Esophagus muscularis mucosa (tissue), 4 donors: ENCODE measurements at places on chromosomes 5 and 9. TPM values are rescaled to one million over a fixed set of nuclear protein-coding genes. Genes with fewer than 3 reads are reported as not detected.

DNA sequence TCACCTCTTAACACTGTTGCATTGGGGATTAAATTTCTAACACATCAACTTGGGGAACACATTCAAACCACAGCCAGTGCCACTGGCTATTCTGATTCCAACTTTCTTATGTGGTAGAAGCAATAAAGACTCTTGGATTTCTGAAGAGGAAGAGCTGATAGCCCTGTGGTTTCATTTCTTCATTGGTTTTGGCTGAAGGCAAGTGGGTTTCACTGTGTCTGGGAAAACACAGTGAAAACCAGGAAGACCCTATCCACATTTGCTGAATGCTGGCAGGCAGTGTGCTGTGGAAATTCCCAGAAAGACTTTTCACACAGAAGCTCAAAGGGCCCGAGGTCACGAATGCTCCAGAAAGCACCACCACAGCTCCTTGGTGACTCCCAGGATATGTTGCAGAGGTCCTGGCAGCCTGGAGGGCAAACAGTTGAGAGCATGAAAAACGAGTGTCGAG is 67.1 kb downstream of the DAPK1 start:
- H3K36me3 ChIP-seq, result no peaks in the 10 kb centered on the region
- no peak for DNase-seq
- no peaks in the 10 kb centered on the region for H3K4me1 ChIP-seq
- no peak overlapping the region for H3K4me3 ChIP-seq

GRCh38 chr5:153485641-153486040 is 4.8 kb upstream of the GRIA1 start:
- no peaks in the 10 kb centered on the region for H3K4me1 ChIP-seq
- H3K27ac ChIP-seq, result no peak overlapping the region
- peaks cover 5% of the 10 kb centered on the region for H3K27me3 ChIP-seq
- no peaks in the 10 kb centered on the region for H3K36me3 ChIP-seq
- no peak for DNase-seq

DNA sequence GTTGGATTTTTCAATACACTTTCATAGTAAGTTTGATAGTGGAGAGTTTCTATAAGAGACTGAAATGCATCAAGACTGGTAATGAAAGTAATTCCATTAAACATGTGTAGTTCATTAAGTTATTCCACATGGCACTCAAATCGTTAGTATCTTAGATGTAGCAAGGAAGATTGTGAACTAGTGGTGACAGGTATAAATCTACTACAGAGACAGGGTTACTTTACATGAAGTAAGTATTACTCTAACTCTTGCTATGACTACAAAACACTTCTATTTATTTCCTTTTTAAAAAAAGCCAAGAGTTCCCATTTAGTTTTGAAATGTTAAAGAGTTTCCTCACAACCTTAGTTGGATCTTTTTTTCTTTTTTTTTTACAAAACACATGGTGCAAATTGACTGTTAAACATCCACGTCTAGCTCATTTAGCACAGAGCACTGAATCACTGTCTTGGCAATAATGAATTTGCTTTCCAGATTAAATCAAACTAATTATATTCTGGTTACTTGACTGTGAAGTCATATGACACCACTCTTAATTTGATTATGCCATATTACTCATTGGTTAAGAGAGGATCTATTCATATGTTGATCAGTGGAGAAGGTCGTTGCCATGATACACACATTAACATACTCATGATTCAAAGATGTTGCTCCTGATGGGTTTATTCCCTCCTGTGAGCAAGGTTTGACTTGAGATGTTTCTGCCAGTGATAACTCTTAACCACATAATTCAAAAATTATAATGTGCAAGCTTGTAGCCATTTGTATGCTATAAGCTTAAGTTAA is 644.8 kb downstream of the EFNA5 start:
- DNase-seq, result no peak
- no peak overlapping the region for H3K27ac ChIP-seq
- no peaks in the 10 kb centered on the region for H3K36me3 ChIP-seq
- H3K27me3 ChIP-seq, result no peaks in the 10 kb centered on the region

The SPINK5 gene
- 0.45 TPM for total RNA-seq

The ANKRD34B gene
- total RNA-seq, result not detected

DNA sequence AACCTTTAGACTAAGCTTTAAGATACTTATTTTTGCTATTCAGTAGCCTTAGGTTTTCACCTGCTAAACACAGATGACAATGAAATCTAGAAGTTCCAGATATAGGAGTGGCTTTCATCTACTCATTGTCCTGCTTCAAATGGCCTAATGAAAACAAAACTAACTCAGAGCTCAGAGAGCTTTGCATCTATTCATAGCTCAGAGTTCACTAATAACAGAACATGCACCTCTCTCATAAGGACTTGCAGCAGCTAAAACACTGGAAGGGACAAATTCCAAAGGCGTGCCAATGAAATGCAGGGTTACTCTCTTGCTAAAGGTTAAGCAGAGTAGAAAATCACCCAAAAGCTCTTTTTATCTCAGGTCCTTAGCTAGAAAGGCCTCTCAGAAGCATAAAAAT is 29.0 kb downstream of the SLC31A2 start:
- H3K27ac ChIP-seq, result no peak overlapping the region
- H3K4me1 ChIP-seq, result no peaks in the 10 kb centered on the region
- no peak overlapping the region for H3K4me3 ChIP-seq
- peak; percentile 7 for DNase-seq
- H3K27me3 ChIP-seq, result no peaks in the 10 kb centered on the region

The TMEM252 gene
- total RNA-seq, result not detected

The PPP6C gene
- 38.4 TPM for total RNA-seq

- H3K27ac ChIP-seq, result no peak overlapping the region
- H3K27me3 ChIP-seq, result no peaks in the 10 kb centered on the region
- no peaks in the 10 kb centered on the region for H3K36me3 ChIP-seq
Measured at GRCh38 chr5:56633950-56634349, 181.4 kb upstream of the MAP3K1 start.

- H3K4me3 ChIP-seq, result no peak overlapping the region
- DNase-seq, result no peak
- H3K27me3 ChIP-seq, result no peaks in the 10 kb centered on the region
- peak overlapping the region; percentile 34 for H3K27ac ChIP-seq
- peaks cover 38% of the 10 kb centered on the region for H3K4me1 ChIP-seq
Measured at GRCh38 chr9:35915681-35916294, 6.5 kb downstream of the SPAAR start.

- no peaks in the 10 kb centered on the region for H3K36me3 ChIP-seq
- H3K4me3 ChIP-seq, result no peak overlapping the region
- peaks cover 4% of the 10 kb centered on the region for H3K4me1 ChIP-seq
- H3K27ac ChIP-seq, result no peak overlapping the region
Measured at GRCh38 chr9:15144622-15145061, 162.4 kb downstream of the TTC39B start.

DNA sequence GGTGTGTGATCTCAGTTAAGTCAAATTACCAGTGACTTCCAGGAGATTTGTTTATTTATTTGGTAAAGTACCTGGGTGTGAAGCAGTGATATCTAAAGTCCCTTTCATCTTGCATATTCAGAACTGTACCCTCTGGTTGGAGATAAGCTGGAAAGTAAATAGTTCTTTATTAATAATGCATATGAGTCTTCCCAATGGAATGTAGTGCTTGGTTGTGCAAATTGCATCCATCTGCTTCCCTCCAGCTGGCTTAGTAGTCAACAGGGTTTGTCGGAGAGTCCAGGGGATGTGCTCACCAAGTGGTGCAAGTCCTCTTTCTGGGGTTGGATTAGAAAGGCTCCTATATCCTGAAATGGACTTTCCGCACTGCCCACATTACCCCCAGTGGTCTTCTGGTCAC is 42.0 kb downstream of the TRPM3 start:
- H3K36me3 ChIP-seq, result no peaks in the 10 kb centered on the region
- H3K27me3 ChIP-seq, result no peaks in the 10 kb centered on the region
- no peaks in the 10 kb centered on the region for H3K4me1 ChIP-seq
- DNase-seq, result no peak
- no peak overlapping the region for H3K27ac ChIP-seq

DNA sequence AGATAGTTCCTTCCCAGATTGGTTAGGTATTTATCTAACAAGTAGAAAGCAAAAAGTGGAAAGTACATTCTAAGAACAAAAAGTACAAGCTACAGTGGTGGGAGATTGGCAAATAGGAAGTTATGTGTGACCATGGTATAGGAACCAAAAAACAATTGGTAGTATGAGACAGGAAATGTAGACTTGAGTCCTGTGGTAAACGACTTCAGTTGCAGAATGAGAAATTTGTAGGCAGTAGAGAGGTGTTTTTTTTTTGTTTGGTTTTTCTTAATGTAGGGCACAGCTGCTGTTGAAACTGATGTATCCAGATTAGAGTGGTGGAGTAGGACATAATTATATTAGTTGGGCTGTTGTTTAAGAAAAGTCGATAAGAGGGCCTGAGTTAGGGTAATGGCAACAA is 72.0 kb downstream of the CCNH start:
- no peak for DNase-seq
- H3K27ac ChIP-seq, result no peak overlapping the region
- H3K27me3 ChIP-seq, result no peaks in the 10 kb centered on the region
- H3K4me1 ChIP-seq, result no peaks in the 10 kb centered on the region
- peaks cover 13% of the 10 kb centered on the region for H3K36me3 ChIP-seq

The FAM153A gene
- 0.83 TPM for total RNA-seq

DNA sequence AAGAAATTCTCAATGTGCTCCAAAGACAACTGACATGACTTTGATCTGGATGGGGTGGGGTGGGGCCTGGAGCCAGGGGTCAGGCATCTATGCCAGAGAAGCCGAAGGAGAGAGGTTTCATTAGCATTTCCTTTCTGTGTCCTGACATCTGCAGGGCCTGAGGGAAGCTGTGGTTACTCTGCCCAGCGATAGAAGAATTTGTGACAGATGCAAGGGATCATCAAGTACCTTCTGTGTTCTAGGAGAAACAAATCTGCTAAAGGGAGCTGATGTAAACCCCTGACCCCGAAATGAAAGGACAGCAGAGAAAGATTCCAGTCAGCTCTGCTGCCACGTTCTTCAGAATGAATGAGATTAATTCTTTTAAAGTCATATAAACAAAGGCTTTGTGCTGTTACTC is 335.7 kb downstream of the PRELID2 start:
- no peak for DNase-seq
- no peak overlapping the region for H3K27ac ChIP-seq
- H3K36me3 ChIP-seq, result no peaks in the 10 kb centered on the region
- no peaks in the 10 kb centered on the region for H3K4me1 ChIP-seq
- no peak overlapping the region for H3K4me3 ChIP-seq

DNA sequence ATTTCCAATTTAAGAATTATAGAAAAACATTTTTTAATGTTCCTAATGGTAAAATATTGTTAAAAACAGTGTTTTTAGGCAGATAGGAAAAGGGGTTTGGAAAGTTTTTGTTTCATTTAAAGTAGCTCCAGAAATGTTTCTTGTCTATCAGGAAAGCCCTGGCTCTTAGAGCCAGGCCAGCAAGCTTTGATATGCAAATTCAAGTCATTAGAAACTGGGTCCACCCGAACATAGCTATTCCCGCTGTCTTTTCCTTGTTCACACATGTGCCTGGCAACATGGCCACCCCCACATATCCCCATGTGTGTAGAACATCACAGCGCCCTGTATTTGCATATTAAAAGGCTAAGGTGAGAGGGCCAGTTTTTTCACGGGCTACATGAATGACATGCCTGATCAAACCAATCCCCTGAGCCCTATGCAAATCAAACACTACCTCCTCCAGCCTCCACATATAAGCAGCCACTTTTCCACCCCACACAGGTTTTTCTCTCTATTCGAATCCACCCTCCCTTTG is 925.3 kb upstream of the CDH10 start:
- DNase-seq, result no peak
- H3K4me3 ChIP-seq, result no peak overlapping the region

DNA sequence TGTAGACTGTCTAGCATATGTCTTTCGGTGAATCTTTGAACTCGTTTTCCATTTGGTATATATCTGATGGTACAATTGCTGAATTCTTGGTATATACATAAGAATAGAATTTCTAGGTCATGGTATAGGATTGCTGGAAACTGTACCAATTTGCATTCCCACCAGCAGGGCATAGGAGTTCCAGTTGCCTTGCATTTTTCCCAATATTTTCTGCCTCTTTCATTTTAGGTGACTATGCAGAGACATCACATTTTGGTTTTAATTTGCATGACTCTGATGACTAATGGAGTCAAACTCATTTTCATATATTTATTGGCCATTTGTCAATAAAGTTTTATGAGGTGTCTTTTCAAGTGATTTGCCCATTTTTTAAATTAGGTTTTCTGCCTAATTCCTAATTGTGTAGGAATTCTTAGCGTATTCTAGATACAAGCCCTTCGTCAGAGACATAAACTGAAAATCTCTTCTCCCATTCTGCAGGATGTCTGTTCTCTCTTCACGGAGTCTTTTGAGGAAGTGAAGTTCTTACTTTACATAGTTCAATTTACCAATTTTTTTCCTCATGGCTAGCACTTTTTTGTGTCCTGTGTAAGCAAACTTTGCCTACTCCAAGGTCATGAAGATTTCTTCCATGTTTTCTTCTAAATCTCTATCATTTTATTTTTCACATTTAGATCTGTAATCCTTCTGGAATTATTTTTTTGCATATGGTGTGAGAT is 28.9 kb upstream of the PDCD1LG2 start:
- no peak overlapping the region for H3K4me3 ChIP-seq
- H3K4me1 ChIP-seq, result no peaks in the 10 kb centered on the region
- no peaks in the 10 kb centered on the region for H3K27me3 ChIP-seq
- no peaks in the 10 kb centered on the region for H3K36me3 ChIP-seq

The SPINK6 gene
- total RNA-seq, result not detected

The CCL28 gene
- 2.2 TPM for total RNA-seq

The NREP gene
- total RNA-seq, result 12.0 TPM

DNA sequence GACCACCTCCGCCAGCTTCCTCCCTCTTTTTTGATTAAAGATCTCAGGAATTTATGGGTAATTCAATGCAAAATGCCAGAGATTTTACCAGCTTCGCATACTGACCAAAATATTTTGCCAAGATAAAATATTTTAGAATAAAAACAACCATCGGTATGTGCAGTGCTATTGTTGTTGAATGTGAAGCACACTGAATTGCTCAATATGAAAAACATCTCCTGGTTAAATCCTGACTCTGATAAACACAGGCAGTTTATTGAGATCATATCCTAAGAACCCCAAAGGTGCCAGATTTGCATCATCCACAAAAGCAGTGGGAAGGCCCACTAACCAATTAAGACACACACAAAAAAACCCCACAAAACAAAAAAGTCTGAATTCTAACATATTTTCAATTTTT is 202.4 kb downstream of the GLIS3 start:
- no peaks in the 10 kb centered on the region for H3K27me3 ChIP-seq
- H3K4me3 ChIP-seq, result no peak overlapping the region
- no peaks in the 10 kb centered on the region for H3K36me3 ChIP-seq
- DNase-seq, result no peak
- peaks cover 40% of the 10 kb centered on the region for H3K4me1 ChIP-seq
